ENCODE measurements at places on chromosomes 7 and 10.

- no peak for DNase-seq
These were observed 145.9 kb downstream of the C7orf25 start for GRCh38 chr7:42765931-42766330.

DNA sequence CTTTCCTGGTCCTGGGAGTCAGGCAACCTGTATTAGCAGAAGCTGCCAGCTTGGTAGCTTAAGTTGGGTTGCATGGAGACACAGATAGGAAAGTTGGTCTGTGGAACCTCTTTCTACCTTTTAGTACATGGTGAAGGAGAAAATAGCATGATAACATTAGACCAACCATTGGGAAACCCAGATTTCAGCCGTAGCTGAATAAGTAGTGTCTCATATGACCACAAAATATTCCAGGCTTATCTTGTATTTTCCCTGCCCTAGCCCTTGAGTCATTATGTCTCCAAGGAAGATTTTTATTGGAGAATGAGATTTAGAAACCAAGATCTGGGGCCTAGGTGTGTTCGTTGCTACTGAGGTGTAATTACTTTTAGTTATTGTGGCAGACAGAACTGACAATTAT lies 67.2 kb downstream of the CCSER2 start:
- no peak for DNase-seq

DNA sequence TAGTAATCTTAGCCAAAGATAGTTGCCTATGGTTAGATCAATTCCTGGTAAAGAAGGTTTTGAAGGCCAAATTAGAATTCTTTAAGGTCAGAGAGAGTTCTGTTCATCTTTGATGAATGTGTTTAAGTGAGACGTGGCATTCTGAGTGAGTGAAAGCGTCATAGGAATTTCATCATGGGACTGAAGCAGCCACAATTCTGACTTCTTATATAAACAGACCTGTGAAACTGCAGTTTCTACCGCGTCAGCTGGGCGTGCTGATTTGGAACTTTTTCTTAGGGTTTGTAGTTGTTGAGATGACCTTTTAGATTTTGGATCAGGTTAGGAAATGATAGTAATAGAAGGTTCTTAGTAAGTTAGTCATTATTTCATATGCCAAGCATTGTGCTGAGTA lies 103.8 kb downstream of the CNNM2 start:
- no peak for DNase-seq

GRCh38 chr7:29194206-29194593 lies 375 bp upstream of the CHN2 start:
- no peak for DNase-seq
